ENCODE measurements at places on chromosomes 13 and 19.

DNA sequence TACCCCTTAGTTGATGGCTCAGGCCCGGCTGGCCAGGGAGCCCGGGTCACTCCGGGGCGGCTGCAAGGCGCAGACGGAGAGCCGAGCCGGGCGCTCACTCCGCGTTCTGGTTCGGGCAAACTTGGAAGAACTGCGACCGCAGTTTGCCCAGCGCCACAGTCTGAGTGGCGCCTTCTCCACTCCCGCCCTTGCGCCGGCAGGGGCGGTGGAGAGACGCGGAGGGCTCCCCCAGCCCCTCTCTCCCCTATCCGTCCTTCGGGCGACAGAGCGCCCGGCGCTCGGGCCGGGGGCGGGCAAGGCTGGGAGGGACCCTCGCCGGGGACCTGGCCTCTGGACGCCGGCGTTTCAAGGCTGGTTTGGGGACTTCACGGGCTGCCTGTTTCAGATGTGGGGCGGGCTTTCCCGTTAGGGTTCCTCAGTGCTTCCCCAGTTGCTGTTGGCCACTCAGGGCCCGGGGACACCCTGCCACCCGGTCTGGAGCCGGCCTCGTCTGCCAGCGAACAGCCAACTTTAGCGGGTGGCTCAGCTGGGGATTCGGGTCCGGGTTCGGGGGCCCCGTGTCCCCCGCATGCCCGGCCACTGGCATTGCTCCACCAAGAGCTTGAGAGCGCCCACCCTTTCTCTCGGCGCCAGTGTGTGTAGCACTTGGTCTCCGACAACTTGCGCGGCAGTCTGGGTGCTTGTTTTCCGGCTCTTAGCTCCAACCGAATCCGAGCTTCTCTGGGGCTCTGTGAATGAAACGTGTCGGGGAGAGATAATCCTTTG is 1.5 kb downstream of the GPC6 start:
- peak; percentile 33 for DNase-seq

DNA sequence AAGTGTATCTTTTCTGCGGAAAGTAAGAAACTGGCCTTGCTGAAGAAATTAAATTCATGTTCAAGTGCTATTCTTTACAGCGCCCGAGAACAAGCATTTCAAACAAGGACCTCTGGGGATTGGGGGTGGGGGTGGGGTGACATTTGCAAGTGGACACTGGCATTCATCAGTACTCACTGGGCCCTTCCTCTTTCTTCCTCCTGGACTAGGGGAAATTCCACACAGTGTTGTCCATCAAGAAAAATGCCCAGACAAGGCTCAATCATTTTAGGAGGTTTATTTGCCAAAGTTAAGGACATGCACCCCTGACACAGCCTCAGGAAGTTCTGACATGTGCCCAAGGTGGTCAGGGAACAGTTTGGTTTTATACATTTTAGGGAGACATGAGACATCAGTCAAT is 22.9 kb upstream of the OR10H1 start:
- no peak for DNase-seq

DNA sequence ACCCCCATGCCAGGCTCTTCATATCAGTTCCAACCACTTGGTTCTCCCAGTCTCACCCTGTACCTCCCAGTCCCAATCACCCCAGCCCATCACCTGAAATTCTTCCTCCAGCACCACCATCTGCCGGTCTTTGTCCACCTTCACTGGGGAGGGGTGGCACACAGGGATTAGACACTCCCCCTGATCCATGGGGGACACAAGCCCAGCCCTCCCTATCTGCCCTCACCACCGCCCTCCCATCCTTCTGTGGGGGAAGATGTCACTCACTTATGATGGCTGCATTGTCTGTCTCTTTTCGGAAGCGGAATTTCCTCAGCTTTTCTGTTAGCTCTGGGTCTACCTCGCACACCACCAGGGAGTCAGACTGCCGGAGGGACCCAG is 685 bp downstream of the GMFG start:
- DNase-seq = no peak

DNA sequence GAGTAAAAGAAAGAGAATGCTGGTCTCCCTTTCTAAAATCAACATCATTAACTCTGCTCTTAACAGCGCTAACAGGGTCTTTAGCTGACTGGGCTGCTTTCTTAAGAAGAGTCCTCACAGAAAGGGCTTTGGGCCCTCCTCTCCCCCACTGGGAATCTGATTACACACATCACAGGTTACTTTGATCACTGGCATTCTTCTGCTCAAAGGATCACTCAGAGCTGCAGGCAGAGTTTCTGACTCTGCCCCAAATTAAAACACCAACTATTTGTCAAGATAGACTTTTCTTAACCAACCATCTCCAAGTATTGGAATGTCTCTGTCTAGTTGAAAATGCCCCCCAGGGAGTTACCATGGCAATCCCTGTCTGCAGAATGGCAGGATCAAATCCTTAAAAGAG is 31.1 kb upstream of the SIAH3 start:
- DNase-seq = no peak

DNA sequence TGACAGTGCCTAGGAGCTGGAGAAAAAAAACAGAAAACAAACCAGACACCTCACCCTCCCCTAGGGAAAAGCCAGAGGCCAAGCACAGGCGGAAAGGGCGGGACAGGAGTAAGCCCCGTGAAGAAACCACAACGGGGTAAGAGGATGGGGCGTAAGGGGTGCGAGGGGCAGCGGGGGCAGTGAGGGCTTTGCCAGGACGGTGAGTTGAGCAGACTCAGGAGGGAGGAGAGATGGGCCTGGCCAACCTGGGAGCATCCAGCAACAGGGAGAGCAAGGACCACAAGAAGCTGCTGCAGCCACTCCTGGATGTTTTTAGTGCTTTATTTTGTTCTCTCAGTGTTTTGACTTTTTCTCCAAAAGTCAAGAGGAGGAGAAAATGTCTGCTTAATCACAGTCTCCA is 114.1 kb upstream of the SOX1 start:
- DNase-seq = no peak

DNA sequence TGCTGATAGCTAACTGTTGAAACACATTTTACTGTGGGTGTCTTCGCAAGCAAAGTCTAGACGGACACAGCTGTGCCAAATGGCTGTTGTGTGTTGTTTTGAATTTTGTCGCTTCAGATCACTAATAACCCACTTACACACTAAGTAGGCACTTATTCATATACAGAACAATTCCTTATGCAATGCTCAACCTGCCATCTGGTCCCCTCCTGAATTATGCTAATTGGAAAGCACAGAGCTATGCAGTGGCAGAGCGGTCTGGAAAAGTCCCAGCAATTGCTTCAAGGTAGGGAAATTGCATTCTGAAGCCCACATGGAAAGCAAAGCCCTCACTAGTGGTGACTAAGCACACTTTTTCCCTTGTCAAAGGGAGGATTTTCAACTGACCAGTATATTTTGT is 69.9 kb downstream of the C13orf42 start:
- DNase-seq = no peak

DNA sequence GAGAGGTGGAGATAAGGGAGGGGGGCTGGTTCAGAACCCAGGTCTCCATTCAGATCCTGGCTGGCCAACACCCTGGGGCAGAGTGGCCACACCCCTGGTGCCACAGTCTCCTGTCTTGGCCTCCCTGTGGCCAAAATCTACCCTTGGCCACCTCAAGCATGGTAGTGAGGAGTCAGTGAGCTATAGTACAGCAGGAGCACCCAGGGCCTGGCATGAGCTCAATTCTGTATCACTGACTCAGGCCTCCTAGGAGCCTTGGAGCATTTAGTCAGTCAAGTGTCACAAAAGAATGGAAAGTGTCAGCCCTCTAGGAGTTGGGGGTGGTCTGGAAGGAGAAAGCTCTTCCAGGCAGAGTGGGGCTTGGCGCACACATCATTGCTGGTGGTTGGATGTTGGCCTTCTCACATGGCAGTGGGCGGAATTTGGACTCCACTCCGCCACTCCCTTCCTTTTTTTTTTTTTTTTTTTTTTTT is 6.6 kb upstream of the CD79A start:
- DNase-seq = no peak

- DNase-seq = no peak
These were observed 1.1 kb downstream of the CACNG7 start for GRCh38 chr19:53910170-53910518.

DNA sequence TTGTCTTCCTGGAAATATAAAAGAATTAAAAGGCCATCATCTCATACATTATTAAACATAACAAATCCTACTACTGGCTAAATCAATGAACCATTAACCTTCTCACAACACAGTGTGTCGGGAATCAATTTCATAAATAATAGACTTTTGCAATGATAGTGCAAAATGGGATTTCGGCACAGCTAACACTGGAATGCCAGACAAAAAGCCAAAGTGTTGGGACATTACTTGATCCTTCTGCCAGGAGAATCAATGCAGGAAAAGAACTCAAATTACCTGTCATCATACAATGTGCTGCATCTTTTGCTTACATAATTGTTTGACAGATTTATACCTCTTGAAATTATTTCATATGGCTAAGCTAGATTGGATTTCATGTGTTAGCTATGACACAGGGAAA is 334.3 kb downstream of the MTUS2 start:
- DNase-seq = no peak

DNA sequence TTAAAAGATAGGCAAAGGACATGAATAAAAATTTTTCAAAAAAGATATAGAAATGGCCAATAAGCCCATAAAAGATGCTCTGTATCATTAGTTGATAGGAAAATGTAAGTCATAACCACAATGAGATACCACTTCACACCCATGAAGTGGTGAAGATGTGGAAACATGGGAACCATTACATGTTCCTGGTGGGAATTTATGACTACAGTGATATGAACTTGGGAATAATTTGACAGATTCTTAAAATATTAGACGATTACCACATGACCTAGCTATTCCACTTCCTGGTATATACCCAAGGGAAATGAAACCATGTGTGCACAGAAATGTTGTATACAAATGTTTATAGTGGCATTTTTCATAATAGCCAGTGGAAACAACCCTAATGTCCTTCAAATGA is 232.2 kb downstream of the GGACT start:
- DNase-seq = no peak

DNA sequence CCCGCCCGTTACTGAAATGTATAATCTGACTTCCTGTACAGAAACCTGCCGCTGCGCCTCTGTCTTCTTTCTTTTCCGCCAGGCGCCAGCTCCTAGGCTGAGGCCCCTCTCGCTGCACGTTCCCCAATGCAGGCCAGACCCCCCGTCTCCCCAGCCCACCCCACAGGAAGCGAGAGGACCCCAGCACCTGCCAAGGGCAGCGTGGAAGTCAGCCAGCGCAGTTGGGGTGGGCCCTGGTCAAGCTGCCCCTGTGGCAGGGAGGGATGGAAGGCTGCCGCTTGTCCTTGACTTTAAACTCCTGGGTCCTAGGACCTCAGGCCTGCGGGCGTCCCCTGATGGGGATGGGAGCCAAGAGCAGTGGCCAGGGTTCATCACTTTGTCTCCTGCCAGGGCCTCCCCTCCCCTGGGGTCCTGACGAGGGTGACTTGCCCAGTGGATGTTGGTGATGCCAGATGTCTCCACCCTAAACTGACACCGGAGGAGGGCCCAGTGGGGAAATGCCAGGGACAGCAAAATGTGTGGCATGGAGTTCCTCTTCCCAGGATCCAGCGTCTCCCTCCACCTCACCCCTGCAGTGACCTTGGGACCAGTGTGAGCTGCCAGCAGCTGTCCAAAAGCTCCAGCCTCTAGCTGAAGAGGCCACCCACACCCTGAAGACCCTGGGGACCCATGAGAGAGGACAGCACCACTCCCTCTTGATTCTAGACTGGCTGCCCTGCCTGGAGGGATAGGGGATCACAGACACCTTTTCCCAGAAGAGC is 8.5 kb upstream of the MARCHF2 start:
- no peak for DNase-seq

- DNase-seq = no peak
These were observed 31.8 kb downstream of the DOCK9 start for GRCh38 chr13:98945863-98946605.

DNA sequence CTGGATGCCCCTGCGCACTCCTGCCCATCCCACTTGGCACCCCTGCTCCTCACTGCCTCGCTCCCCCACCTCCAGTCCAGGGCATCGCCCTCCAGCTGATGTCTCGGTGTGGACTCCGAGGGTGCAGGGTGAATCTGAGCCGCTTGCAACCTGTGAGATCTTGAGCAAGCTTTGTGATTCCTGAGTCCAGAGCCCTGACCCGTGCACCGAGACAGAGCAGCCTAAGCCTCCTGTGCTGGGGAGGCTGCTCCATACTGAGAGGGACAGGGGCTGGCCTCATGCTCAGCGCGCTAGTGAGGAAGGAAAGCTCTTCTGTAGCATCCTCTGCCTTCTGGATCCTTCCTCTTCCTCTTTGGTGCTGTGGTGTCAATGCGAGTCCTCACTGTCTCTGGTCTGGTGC is 116.0 kb downstream of the TEX29 start:
- DNase-seq = no peak
